ENCODE measurements at places on chromosomes 11 and 22.

- no peak for DNase-seq
Observed at GRCh38 chr22:29798801-29799200, 31.6 kb downstream of the UQCR10 start.

GRCh38 chr11:34627197-34627596 is 6.3 kb downstream of the EHF start:
- DNase-seq: no peak

DNA sequence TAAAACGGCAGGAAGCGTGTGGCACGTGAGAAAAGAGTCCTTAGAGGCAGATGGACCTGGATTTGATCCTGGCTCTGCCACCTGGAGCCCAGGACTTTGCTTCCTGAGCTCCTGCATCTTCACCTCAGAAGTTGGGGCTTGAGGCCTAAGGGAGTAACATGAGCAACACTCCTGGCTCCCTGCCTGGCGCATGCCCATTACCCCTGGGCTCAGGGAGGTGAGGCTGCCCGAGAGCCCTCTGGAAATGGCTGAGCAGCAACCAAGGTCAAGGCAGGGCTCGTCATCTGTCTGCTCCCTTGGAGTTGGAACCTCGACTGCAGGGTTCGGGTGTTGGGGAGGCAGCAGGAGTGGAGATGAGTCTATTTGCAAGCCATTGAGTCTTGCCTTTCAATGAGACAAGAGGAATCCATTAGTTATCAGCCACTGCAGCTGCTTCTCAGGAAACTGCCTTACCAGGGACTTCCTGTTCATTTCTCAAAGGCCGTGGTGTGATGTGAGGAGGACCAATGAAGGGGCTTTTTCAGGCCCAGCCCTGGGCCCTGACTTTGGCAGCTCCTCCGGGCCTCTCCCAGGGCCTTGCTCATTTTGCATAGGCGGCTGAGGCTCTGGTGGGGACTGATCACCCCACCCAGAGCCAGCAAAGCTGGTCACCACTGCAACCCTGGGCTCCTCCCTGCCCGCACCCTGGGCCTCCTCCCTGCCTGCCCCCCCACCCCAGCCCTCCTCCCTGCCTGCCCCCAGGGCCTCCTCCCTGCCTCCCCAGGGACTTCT is 6.4 kb downstream of the FADS2 start:
- DNase-seq: peak; percentile 64

- DNase-seq: no peak
Observed at GRCh38 chr11:132046288-132046865, 676.0 kb downstream of the NTM start.

DNA sequence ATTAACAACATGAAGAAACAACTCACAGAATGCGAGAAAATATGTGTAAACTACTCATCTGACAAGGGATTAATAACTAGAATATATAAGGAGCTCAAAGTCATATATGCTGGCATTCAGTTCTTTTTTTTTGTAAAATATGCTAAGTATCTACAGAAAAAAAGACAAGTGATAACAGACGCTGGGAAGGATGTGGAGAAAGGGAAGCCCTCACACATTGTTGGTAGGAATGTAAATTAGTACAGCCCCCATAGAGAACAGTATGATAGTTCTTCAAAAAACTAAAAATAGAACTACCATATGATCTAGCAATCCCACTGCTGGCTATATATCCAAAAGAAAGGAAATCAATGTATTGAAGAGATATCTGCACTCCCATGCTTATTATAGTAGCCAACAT is 13.8 kb downstream of the GAB2 start:
- DNase-seq: no peak

DNA sequence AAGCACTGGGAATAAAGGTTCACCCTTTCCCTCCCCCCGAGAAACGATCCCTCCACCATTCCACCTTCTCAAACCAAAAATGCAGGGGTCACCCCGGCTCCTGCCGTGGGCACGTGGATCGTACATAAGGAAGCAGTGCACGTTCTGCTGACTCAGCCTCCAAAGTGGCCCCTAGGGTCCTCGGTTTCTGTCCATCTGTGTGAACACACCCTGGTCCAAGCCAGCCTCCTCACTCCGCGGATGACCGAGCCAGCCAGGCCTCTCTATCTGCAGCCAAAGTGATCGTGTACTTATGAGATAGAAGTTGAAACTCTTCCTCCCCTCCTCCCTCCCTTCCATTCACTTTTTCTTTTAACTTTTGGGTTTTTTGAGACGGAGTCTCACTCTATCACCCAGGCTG is 16.2 kb downstream of the C11orf24 start:
- DNase-seq: no peak

DNA sequence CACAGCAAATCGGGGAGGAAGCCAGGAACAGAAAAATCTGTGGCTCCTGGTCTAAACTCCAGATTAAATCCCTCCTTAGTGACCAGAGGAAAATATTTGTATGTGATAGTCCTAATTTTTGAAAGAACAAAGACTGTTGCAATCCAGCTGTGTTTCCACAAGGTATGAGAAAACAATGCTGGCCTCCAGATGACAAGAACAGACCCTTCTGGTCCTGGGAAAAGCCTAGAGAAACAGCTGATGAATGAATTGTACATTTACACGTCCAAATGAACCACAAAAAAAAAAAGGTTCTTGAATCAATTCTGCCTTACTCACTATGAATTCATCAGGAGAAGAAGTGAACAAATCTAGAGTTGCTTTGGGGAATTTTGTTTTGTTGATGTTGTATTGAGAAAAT is 63.7 kb downstream of the ETS1 start:
- no peak for DNase-seq
